ENCODE measurements at places on chromosomes 2 and 18.

GRCh38 chr2:127226520-127227263, 6.6 kb upstream of the CYP27C1 start:
- peak; percentile 49 for DNase-seq

- no peak for DNase-seq
Observed at GRCh38 chr2:101961338-101962191, 30.2 kb upstream of the IL1R2 start.

DNA sequence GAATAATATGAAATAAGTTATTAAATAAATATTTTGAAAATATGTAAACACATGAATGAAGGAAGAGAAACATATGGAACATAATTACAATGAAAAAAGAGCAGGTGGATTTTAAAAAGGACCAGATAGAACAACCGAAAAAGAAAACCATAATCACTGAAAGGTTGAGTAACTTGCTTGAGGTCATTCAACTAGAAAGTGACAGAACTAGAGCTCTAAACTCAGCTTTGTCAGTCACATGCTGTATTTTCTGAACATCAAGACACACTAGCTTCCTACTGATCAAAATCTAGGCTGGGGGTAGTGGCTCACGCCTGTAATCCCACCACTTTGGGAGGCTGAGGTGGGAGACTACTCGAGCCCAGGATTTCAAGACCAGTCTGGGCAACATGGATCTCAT, 30.0 kb upstream of the ITGAV start:
- DNase-seq = no peak

- DNase-seq = no peak
Observed at GRCh38 chr2:1803217-1804110, 59.1 kb upstream of the PXDN start.

DNA sequence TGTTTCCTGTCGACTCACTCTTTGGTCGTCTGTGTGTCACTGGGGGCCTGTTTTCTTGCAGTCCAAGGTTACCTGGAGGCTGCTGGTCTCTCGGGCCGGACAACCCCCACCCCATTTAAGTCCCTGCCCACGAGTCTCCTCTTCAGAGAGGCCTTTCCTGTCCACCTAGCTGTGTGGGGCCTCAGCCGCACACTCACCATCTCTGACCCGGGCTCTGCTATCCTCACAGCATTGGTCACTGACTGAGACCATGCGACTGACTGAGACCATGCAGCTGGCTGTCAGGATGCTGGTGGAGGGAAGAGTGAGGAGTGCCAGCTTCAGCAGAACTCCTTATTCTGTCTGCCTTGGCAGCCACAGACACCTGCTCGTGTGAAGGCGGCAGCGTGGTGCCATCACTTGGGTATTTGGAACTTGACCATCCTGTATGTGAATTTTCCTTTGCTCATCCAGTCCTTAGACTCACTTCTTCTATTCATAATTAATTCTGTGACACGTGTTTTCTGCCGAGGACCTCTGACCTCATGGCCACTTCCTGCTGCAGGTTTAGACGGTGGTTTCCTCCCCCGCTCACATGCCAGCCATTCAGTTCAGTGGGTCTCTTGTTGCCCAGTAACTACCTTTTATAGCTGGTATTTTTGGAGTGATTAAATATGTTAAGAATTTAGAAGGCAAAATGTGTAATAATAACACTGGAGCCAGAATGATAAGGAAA, 47.5 kb upstream of the ASB1 start:
- no peak for DNase-seq

- peak; percentile 3 for DNase-seq
Observed at GRCh38 chr2:164538240-164538866, 82.9 kb downstream of the GRB14 start.
